Fibroblast of lung (primary cell): ENCODE measurements at places on chromosomes 12 and 14. TPM values are rescaled to one million over a fixed set of nuclear protein-coding genes. Genes with fewer than 3 reads are reported as not detected.

The FGD4 gene
- 2.3 and 7.6 TPM in 2 replicates for total RNA-seq

DNA sequence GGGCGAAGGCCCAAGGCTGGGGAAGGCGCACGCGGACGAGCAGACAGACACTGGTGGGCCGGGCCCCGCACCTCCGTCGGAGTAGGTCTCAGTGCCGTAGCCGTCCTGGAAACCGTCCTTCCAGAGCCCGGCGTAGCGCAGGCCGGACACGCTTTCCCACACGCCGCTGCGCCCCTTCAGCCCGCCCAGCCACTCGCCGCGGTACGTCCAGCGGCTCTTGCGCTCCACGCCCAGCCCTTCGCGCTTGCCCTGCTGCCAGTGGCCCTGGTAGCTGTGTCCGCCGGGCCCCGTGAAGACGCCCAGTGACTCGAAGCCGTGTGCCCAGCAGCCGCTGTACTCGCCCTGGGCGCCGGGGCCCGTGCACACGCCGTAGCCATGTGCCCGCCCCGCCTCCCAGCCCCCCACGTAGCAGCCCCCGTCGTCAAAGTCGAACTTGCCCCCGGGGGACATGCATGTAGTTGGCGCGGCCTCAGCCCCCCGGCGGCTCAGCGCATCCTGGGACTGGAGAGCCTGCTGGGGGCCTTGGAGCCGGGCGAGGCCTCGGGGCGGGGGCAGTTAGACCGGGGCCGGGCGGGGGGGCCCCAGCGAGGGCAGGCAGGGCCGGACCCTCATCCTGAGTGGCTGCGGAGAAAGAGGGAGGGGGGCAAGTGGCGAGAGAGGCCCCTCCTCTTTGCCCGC lies 1.4 kb downstream of the JPH4 start:
- DNase-seq = no peak

The GPR65 gene
- total RNA-seq = under 0.01 and 0.17 TPM in 2 replicates

The TAS2R13 gene
- total RNA-seq = 1.0 and 1.7 TPM in 2 replicates

DNA sequence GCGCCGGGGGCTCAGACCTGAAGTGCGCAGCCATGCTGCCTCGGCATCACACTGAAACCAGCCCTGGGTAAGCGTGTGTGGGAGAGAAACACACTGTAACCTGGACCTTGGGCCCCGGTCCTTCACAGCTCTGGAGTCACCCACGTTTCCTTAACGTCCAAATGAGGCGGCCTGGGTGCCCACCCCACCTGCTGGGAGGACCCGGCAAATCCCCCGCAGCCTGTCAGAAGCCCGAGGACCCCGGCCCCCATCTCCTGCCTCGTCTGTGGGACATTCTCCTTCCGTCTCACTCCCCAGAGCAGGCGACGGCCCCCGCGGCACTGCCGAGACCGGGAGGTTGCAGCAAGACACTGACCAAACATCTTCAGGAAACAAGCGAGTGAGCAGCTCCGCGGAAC lies 66.5 kb upstream of the GALNT9 start:
- no peak for DNase-seq

DNA sequence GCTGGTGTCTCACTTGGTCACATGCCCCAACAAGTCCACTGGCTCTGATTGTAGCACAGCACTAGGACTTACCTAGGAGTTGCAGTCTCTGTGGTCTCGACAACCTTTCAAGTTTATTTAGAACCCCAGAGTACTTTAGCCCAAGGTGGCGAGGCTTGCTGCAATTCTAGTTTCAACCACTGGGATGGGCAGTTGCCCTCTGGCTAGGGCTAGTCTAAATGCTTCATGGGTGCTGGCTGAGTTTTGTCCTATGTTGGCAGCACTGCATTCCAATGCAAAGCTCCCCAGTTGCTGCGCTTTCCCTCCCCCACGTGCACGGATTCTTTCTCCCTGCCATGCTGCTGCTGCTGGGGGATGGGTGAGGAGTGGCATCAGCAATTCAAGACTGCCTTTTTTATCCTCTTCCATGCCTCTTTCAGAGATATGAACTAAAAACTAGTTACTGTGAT lies 207.9 kb downstream of the SYNE2 start:
- DNase-seq = no peak

DNA sequence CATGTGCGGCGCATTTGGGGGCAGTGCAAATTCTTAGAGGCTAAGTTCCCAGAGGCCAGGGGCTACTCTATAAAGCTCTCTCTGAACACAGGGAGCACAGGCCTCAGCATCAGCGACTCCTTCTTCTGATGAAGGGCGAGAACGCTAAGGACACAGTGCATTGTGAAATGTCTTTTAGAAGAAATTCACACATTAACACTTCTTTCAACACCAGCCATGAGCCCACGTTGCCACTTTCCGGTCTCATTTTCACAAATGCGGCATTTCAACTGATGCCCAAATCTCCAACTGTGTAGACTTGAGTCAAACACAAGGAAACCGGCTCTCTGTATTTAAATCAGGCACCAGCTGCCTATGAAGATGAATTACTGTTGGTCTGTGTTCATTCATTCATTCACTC lies 162.0 kb downstream of the FOXN3 start:
- no peak for DNase-seq

The CACNA2D4 gene
- 0.26 and 0.99 TPM in 2 replicates for total RNA-seq

The PAX9 gene
- not detected in 2 replicates for total RNA-seq

The TRPV4 gene
- 0.51 and 0.66 TPM in 2 replicates for total RNA-seq

DNA sequence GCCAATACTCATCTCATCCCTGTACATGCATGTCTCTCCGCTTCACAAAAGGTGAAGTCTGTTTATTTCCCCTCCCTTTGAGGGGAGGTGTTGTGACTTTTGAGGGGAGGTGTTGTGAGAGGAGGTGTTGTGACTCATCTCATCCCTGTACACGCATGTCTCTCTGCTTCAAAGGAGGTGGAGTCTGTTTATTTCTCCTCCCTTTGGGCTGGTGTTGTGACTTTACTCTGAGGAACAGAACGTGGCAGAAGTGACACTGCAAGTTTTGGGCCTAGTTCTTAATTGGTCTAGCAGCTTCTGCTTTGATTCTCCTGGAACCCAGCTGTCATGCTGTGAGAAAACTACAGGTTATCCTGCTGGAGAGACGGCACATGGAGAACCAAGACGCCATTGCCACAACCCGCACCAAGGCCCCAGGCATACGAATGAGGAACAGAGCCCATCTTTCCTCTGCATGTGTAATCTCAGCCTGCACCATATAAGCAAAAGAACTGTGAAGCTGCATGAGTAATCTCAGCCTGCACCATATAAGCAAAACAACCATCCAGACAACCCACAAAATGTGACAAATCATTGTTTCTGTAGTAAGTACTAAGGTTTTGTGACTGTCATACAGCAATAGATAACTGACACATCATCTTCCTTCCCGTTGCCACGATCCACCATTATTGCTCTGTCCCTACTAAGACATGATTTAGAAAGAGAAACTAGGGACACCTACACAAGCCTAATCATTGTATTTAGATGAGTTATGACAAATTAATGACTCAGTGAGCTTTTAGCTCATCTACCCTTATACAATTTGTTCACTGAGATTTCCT lies 30.0 kb downstream of the GALNT4 start:
- DNase-seq = peak; percentile 55

- DNase-seq = no peak
Observed at GRCh38 chr12:131413471-131413870, 297.4 kb upstream of the SFSWAP start.

GRCh38 chr12:89524541-89525304 lies at the start of gene GALNT4:
Gene GALNT4 (minus strand): TSS chr12:89524796. CDS start chr12:89524549, 247 bp downstream.
- peak; percentile 88 for DNase-seq
